ENCODE measurements at places on chromosomes 13 and 19. TPM values are rescaled to one million over a fixed set of nuclear protein-coding genes. Genes with fewer than 3 reads are reported as not detected.

The C19orf33 gene
- polyA plus RNA-seq: 54.0 TPM

The MRPL34 gene
- 45.5 TPM for polyA plus RNA-seq

The FFAR1 gene
- not detected for polyA plus RNA-seq

The RFPL4A gene
- polyA plus RNA-seq: not detected

The ICAM5 gene
- 0.10 TPM for polyA plus RNA-seq

The PINLYP gene
- polyA plus RNA-seq: 4.8 TPM

The ATP4B gene
- polyA plus RNA-seq: 0.06 TPM

GRCh38 chr13:49869519-49869918 is 66.6 kb downstream of the SPRYD7 start:
- no peak overlapping the region for H3K4me3 ChIP-seq
- peak; percentile 22 for DNase-seq
- H3K27me3 ChIP-seq: no peaks in the 10 kb centered on the region
- H3K27ac ChIP-seq: no peak overlapping the region
- H3K36me3 ChIP-seq: no peaks in the 10 kb centered on the region
- no peaks in the 10 kb centered on the region for H3K4me1 ChIP-seq

GRCh38 chr19:15836330-15837220 is 21.1 kb upstream of the OR10H1 start:
- H3K4me3 ChIP-seq: peak overlapping the region; percentile 20
- H3K27me3 ChIP-seq: no peaks in the 10 kb centered on the region
- H3K27ac ChIP-seq: peak overlapping the region; percentile 66

- H3K4me3 ChIP-seq: no peak overlapping the region
- no peaks in the 10 kb centered on the region for H3K27me3 ChIP-seq
- no peaks in the 10 kb centered on the region for H3K4me1 ChIP-seq
These were observed 190.8 kb downstream of the UQCRFS1 start for GRCh38 chr19:29022165-29022564.

DNA sequence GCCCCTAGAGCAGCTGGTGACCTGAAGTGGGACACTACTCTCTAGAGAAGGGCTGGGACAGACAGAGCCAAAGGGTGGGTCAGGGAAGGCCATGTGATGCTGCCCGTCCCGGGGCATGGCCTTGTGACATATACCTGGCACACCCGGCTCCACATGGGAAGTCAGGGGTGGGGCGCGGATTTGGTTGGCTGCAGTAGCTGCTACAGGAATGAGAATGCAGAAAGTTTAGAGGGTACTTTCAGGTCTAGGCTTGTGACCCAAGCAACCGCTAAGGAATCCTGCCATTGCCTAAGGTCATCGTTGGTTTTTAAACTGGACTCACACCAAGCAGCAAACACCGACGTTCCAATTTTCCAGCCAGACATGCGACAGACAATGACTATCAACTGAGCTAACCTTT is 25.9 kb downstream of the RCBTB2 start:
- DNase-seq: no peak
- H3K27ac ChIP-seq: no peak overlapping the region
- H3K4me1 ChIP-seq: peaks cover 7% of the 10 kb centered on the region
- H3K36me3 ChIP-seq: no peaks in the 10 kb centered on the region
- H3K27me3 ChIP-seq: no peaks in the 10 kb centered on the region
- H3K4me3 ChIP-seq: no peak overlapping the region

DNA sequence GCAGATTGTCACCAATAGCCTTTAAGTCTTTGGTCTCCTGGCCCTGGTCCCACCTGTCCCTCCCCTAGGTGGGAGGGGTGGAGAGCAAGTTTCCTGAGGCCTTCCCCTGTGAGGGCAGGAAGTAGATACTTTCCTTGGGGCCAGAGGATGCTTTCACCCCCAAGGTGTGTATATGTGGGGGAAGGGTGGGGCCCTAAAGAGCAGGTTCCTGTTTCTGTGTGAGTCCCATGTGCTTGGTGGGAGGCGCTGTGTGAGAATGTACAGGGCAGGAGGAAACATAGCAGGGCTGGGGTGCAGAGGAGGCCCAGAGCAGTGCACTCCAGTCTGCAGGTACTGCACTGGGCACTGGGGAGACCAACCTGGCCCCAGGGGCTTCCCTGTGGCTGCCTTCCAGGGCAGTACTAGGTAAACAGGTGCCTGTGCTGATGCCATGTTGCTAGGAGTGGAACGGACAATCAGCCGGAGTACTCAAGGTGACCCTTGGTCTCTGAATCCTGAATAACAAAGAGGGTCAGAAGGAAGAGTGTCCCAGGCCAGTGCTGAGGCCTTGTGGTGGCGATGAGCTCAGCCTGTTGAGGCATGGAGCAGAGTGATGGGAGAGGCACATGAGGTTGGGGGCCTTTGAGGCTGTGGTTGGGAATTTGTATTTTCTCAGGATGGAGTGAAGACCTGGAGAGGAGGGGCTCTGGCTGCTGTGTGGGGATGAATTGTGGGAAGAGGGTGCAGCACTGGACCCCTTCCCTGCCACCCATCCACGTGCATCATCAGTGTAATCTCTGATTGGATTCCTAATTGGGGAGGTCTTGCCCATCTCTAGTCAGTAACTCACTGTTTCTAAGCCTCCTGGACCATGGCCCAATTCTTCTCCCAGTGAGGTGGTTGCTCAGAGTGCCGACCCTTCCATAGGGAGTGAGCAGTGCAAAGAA is 5.1 kb downstream of the EGLN2 start:
- DNase-seq: no peak
- H3K27ac ChIP-seq: no peak overlapping the region
- H3K4me3 ChIP-seq: no peak overlapping the region
- H3K36me3 ChIP-seq: peaks cover 6% of the 10 kb centered on the region

GRCh38 chr19:16773259-16773658 is 53.6 kb downstream of the NWD1 start:
- H3K4me1 ChIP-seq: no peaks in the 10 kb centered on the region
- H3K36me3 ChIP-seq: no peaks in the 10 kb centered on the region
- no peak for DNase-seq
- no peak overlapping the region for H3K4me3 ChIP-seq
- no peak overlapping the region for H3K27ac ChIP-seq

GRCh38 chr13:67554286-67554685 is 324.1 kb upstream of the PCDH9 start:
- H3K4me1 ChIP-seq: no peaks in the 10 kb centered on the region
- H3K36me3 ChIP-seq: no peaks in the 10 kb centered on the region
- no peaks in the 10 kb centered on the region for H3K27me3 ChIP-seq
- no peak overlapping the region for H3K27ac ChIP-seq

DNA sequence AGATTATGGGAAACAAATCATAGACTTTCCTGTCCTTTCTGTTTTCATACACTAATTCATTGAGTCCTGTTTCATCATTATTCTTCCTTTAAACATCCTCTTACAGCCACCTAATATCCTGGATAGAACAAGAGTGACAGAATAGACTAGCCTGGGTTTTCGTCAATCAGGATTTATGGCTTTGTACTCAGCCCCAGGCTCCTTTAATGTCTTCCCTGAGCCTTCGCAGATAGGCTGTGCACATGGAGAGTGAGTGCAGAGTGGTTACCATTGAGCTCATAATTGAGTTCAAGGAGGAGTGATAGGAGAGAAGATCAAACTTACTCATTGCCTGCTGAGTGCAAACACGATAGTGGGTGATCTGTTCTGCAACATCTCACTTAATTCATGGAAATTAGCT is 304.9 kb downstream of the TDRD3 start:
- H3K4me3 ChIP-seq: no peak overlapping the region
- H3K4me1 ChIP-seq: no peaks in the 10 kb centered on the region
- DNase-seq: no peak
- no peak overlapping the region for H3K27ac ChIP-seq

DNA sequence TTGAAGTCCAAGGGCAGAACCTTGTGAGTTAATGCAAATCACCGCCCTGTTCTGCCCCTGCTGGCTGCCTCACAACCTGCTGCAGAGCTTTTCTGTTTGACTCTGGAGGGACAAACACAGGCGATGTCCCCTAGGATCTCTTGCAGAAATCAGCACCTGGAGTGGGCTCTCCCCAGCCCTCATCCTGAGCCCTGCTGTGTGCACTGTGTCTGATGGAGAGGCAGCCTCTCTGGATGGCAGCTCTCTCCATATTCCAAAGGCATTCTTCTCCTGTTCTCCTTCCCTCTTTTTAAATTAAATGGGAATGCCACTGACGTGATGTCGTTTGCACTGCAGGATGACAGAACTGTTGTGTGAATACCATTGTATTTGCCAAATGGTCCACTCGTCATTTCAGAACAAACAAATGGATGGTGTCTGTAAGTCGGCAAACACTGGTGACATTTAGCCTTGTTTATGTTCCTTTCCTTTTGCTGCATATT is 184.1 kb downstream of the ZNF536 start:
- no peak overlapping the region for H3K27ac ChIP-seq
- DNase-seq: no peak
- no peak overlapping the region for H3K4me3 ChIP-seq
- H3K36me3 ChIP-seq: no peaks in the 10 kb centered on the region

DNA sequence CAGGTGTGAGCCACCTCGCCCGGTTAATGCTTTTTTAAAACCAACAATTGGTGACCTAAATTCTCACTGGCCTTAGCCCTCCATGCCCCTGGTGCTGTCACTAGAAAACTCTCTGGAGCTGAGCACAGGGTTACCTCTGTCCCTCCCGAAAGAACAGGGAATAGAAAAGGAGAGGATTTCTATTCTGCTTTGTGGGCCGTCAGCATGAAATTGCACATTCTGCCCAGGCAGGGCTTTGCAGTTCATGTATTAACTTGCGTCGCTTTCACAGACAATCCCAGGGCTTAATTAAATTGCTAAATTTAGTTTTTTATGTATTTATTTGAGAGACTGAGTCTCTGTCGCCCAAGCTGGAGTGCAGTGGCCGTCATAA is 583 bp upstream of the ZNF480 start:
- peaks cover 7% of the 10 kb centered on the region for H3K36me3 ChIP-seq
- no peak overlapping the region for H3K27ac ChIP-seq
- H3K27me3 ChIP-seq: no peaks in the 10 kb centered on the region
- H3K4me1 ChIP-seq: peaks cover 4% of the 10 kb centered on the region
- H3K4me3 ChIP-seq: peak overlapping the region; percentile 30
- no peak for DNase-seq

GRCh38 chr13:73240193-73240592 is 181.4 kb downstream of the KLF5 start:
- H3K4me3 ChIP-seq: no peak overlapping the region
- H3K4me1 ChIP-seq: no peaks in the 10 kb centered on the region
- no peaks in the 10 kb centered on the region for H3K36me3 ChIP-seq
- no peak overlapping the region for H3K27ac ChIP-seq
- no peaks in the 10 kb centered on the region for H3K27me3 ChIP-seq
- no peak for DNase-seq
